NCI-H2107 (cell line): ENCODE measurements at places on chromosomes 4 and X.

DNA sequence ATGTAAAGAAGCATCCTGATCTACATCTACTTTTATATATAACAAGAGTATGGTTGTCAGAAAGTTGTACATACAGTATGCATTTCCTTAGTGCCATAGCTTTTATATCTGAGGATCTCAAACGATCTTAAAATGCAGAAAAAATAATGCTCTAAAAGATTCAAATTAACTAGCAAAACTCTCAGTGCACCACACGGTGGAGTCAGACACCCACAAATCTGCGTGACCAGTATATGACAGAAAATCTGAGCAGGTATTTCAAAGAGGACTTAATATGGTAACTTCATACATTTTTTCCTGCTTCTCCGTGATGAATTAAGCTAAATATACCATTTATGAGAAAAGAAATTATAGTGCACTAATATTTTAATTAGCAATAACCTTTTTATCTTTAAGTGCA lies 803.0 kb downstream of the DMD start:
- no peak for DNase-seq

DNA sequence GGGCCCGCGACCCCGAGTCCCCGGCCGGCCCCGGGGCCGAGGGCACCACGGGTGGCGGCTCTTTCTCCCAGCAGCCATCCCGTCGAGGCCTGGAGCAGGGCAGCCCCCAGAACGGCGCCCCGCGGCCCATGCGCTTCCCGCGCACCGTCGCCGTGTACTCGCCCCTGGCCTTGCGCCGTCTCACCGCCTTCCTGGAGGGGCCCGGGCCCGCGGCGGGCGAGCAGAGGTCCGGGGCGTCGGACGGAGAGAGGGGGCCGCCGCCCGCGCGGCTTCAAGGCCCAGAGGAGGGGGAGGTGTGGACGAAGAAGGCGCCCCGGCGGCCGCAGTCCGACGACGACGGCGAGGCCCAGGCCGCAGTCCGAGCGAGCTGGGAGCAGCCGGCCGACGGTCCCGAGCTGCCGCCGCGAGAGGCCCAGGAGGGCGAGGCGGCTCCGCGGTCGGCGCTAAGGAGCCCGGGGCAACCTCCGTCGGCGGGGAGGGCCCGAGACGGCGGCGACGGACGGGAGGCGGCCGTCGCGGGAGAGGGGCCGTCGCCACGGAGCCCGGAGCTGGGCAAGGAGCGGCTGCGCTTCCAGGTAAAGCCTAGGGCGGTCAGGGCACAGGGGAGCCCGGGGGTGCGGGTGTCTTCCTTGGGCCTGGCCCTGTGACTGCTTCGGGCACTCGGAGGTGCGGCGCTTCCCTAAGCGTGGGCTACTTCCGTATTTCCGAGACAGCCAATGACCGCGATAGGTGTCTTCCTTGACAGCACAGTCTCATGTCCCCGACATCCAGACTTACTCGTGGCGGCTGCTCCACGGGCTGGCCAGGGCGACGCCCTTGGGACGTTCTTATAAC lies 845 bp downstream of the ZAR1 start:
- DNase-seq: no peak

- no peak for DNase-seq
Observed at GRCh38 chr4:98176531-98176930, 33.3 kb upstream of the STPG2 start.

- no peak for DNase-seq
Observed at GRCh38 chrX:150158554-150159332, 204.4 kb upstream of the MAMLD1 start.

DNA sequence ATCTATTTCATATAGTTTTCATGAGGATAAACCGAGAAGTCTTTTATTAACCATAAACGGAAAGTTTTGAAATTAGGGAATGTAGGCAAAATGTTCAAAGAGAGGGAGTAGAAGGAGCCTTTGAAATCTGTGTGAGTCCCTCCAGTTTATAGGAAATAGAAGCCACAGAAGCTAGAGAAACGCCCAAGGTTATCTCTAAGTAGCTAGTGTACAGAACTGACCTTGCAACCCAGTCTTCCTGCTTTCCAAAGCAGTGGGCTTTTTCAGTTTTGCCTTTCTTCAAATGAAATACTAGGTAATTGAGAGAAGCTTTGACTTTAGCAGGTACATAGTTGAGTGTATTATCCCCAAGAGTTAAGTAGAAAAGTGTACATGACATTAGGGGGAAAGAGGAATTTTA lies 39.4 kb downstream of the STIM2 start:
- no peak for DNase-seq

GRCh38 chrX:489820-490219 lies 103.1 kb upstream of the PPP2R3B start:
- no peak for DNase-seq

DNA sequence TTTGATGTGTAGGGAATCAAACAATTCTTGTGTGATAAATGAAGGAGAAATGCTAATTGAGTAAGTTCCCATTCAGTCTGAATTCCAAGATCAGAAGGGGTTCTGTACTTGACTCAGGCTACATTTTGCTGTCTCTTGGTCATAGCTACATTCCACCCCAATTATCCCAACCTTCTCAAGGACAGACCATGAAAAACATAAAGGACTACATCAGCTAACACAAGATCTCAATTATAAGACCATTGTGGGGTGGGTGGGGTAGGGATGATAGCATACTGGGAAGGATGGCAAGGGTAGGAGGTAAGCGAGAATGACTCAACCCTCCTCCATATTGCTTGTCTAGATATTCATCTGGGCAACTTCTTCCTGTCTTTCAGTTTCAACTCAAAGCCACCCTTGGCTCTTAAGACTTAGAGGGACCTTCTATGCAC lies 87.4 kb upstream of the ETNPPL start:
- DNase-seq: no peak

DNA sequence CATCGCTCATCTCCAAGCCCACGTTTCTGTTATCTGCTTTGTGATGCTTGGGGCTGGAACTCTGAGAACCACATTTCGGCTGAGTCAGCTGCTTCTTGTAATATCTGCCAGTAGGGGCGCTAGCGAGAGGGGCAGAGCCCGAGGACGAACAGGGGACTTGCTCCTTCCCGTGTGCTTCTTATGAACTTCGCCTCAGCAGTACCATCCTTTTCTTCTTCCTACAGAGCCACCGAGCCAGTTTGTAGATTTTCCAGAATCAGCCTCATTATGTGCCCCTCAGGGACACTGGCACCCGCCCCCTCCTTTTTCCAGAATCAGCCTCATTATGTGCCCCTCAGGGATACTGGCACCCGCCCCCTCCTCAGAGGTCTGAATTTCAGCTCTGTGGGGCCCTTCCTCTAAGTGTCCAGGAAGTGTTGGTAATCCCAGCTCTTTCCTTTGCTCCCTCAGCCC lies 441.7 kb upstream of the RASGEF1B start:
- no peak for DNase-seq

GRCh38 chr4:168664242-168664891 lies 167.5 kb downstream of the PALLD start:
- DNase-seq: no peak

GRCh38 chr4:10554694-10555093 lies 97.5 kb upstream of the ZNF518B start:
- peak; percentile 12 for DNase-seq

- DNase-seq: no peak
Observed at GRCh38 chrX:32370456-32371205, 840.7 kb downstream of the DMD start.

DNA sequence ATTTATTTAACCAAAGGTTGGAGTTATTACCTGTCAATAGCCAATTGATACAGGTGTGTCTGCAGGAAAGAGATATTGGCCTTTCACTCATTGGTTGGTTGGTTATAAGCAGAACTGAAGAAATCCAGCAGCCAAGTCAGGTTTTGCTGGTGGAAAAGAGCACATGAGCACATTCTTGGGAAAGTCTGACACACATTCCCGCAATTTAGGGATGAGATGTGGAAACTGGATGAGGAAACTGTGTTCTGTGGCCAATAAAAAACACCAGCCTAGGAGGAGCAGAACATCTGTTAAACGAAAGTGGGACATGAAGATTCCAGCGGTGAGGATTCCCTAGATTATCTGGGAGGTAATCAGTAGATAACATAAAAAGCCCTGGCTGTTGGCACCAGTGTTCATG lies 567.4 kb upstream of the CPEB2 start:
- DNase-seq: no peak

DNA sequence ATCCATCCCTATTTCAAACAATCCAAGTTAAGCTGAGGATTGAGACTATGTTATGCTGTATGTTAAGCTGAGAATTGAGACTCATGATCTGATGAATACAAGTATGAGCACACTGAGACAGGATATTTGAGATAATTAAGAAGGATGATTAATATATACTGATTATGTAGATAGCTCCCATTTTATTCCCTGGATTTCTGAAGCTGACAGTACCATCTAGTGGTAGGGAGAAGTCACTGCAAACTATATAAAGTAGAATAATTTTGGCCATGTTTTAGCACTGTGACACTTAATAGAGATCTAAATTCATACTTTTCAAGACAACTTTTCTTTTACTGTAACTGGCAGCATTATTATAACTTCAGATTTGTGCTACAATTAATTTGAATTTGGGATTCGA lies 63.8 kb upstream of the HPRT1 start:
- DNase-seq: no peak

DNA sequence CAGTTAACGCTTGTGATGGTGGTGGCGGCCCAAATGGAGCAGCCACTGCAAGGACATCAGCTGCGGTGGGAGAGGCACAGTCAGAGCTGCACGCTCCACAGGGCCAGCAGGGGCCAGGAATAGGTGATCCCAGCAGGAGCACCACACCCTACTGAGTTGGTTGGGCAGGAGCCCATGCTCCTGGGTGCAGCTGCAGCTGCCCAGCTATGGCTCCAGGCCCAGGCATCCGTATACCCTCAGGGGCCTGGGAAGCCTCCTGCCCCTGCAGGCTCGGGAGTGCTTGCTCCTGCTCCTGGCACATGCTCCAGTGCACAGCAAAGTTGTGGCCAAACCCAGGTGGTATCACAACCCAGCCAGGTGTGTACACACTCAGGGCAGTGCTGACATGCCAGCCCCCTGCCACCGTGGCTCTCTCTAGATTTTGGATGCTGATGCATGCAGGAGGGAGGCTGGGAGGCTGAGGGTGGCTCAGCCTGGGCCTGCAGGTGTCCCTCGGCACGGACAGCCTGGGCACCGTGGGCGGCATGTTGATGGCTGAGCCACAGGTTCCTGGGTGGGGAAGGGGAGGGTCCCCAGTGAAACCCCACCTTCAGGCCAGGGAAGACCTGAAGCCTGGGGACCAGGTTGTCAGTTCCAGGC lies 150.2 kb downstream of the CXXC4 start:
- no peak for DNase-seq

- no peak for DNase-seq
Observed at GRCh38 chr4:22435652-22436051, 80.2 kb downstream of the ADGRA3 start.

DNA sequence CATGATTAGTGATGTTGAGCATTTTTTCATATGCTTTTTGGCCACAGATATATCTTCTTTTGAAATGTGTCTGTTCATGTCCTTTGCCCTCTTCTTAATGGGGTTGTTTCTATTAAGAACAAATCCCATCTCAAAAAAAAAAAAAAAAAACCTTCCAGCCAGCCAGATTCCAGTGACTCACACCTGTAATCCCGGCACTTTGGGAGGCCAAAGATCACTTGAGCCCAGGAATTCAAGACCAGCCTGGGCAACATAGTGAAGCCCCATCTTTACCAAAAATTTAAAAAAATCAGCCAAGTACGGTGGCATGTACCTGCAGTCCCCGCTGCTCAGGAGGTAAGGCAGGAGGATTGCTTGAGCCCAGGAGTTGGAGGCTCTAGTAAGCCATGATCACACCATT lies 5.1 kb downstream of the RAB33B start:
- no peak for DNase-seq
